ENCODE measurements at places on chromosomes 4 and X. TPM values are rescaled to one million over a fixed set of nuclear protein-coding genes. Genes with fewer than 3 reads are reported as not detected.

- DNase-seq, result no peak
Measured at GRCh38 chrX:633043-633984, 2.7 kb downstream of the SHOX start.

DNA sequence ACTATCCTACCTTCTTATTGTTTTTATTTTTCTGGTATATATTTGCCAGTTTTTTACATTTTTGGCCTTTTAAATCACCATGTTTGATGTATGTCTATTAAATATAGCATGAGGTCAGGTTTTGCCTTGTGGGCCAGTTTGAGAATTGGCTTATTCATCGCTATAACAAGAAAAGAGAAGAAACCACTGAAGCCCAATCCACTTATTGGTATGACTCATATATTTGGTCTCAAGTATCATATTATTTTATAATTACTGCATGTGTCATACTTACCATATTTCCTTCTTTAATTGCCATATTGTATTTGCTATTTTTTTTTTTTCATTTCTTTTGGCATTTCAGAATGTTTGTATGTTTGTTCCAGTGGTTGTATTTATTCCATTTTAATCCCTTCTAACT is 99.3 kb downstream of the IRF2 start:
- peak; percentile 58 for DNase-seq

GRCh38 chrX:110025395-110025794 is 22.5 kb downstream of the TMEM164 start:
- no peak for DNase-seq

The SLC7A11 gene
- total RNA-seq, result 6.1 TPM

The MEPE gene
- total RNA-seq, result not detected

DNA sequence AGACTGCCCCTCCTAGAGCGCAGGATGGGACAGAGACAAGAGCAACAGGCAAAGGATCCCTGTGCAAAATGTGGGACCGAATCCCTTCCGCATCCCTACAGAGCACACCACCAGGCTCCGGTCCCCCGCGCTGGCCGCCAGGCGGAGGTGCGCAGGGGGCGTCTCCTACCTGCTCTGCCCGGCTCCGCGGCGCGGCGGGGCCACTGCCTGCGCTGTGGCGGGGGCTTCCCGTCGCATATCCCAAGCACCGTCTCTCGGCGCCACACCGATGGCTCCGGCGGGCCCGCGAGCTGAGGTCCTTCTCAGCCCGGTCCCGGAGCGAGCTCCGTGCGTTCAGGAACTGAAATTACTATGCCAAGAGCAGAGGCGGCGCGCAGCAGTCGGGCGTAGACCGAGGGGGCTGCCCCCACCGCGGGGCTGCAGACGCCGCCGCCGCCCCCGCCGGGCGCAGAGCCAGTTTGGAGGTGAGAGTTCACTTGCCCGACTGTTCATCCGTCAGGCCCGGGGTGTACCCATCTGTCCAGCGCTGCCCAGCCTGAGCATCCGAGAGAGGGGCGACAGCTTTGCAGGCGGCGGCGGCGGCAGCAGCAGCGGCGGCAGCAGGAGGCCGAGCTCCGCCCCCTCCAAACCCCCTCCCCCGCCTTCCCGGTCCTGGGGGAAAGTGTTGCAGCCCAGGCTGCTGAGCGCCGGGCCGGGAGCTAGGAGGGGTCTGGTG is at the start of gene GPRIN3:
Gene GPRIN3 (minus strand): TSS at position 355 of the 715 bp plus-strand sequence. CDS start 57,690 bp downstream, outside the sequence.
- no peak for DNase-seq

The POU3F4 gene
- total RNA-seq, result not detected

- no peak for DNase-seq
Measured at GRCh38 chrX:67289055-67289499, 254.7 kb upstream of the AR start.

DNA sequence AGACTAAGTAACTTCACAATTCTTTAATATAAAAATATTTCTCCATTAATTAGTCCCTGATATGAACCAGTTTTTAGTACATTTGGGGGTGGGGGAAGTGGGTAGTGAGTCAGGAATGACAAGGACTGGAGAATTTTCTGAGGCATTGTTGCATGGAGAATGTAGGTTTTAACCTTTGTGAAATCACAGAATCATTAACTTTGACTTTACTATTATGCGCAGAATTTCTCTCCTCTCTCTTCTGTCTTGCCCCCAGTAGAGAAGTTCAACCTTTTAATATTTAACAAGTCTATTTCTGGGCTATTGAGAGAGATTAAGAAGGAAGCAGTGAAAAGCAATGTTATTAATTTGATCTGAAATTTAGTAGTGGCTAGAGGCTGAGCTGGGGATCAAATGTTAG is 597.0 kb downstream of the PCDH18 start:
- no peak for DNase-seq

GRCh38 chrX:104013606-104014005 is at the start of gene H2BW1:
TSS of gene H2BW1 (minus strand) at chrX:104013708. CDS start at chrX:104013576, 132 bp downstream.
- DNase-seq, result no peak

GRCh38 chr4:15482842-15483241 is 13.2 kb downstream of the CC2D2A start:
- DNase-seq, result no peak

DNA sequence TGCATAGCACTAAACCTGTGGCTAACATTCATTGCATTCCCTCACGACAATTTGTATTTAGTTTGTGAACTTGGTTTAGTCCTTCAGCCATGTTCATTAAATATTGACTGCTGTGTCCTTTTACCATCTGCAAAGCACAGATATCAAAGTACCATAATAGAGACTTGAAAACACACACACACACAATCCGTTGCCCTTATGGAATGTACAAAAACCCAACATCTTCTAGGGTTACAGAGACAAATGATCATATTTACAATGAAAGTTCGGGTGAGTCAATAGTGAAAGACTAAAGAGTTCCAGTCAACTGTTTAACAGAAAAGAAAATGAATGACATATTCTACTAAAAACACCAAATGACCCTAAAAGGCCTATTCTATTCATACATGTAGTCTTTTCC is 50.8 kb upstream of the TXK start:
- peak; percentile 80 for DNase-seq

The NOA1 gene
- 22.9 TPM for total RNA-seq

GRCh38 chr4:121370729-121371325 is 10.0 kb downstream of the QRFPR start:
- DNase-seq, result peak; percentile 37

GRCh38 chr4:146342600-146343192 is 128.4 kb downstream of the REELD1 start:
- peak; percentile 28 for DNase-seq

The IL21 gene
- not detected for total RNA-seq

The SOX3 gene
- total RNA-seq, result not detected

DNA sequence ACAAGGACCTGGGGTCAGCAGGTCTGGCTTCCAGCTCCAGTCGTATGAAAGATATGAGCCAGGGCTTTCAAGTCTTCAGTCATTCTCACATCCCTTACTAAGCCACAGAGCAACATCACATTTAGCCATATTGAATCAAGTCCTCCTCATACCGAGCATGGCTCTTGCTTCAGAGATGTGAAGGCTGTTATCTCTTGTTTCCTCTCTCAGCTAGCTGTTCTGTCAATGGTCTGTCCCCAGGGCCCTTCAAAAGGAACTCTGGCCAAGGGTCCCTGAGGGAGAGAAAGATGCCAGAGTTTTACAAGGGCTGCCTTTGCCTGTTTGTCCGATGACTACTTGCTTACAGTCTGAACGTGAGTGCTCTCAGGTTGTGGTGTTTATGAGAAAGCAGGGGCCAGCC is 30.5 kb downstream of the DOCK11 start:
- no peak for DNase-seq

DNA sequence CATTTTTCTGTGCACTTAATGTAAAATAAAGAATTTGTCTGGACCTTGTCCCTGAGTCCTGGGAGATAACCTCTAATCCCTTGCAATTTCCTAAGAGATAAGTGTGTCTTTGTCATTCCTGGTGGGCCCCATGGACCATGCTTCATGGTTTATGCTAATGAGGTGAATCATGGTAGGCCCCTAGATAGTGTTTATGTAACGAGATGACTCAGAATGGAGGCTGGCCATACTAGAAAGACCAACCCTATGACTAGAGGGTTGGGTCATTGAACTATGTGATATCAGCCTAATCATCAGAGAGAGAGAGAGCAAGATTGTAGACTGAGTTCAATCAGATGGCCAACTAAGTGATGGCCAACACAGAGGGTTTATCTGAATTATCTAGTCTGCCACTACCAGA is 64.2 kb upstream of the NHSL2 start:
- peak; percentile 4 for DNase-seq

The JCHAIN gene
- not detected for total RNA-seq

The GRIA3 gene
- total RNA-seq, result not detected

DNA sequence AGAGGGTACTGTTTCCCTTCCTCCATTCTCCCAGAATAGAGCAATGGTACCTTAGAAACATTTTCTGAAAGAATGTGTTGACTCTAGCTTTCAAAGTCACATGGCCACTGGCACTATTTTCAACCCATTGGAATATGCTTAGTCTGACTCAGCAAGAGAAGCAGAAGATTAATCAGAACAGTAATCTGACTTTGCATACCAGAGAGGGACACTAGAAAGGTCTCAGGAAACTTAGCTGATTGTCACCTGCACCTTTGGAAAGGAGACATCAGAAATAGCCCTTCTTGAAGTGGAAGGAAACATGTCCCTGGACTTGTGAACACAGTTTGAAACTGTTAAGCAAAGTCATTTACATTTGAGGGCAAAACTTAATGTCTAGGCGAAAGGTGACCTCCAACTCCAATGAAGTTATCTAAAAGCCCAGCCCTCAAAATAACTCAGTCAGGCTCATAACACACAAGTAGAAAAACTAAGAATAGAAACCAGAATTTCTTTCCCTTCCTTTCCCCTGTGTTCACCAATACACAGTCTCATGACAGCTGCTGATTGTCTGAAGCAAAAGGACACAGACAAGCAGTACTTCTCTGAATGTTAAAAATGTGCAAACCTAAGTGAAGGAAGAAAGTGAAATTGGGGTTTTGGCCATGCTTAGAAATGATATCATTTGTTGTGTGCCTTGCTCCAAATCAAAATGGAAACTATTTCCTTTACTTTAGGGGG is 270.8 kb downstream of the GRIA3 start:
- no peak for DNase-seq

The CT83 gene
- not detected for total RNA-seq

GRCh38 chrX:46244451-46244850 is 300.8 kb downstream of the ZNF674 start:
- DNase-seq, result no peak

DNA sequence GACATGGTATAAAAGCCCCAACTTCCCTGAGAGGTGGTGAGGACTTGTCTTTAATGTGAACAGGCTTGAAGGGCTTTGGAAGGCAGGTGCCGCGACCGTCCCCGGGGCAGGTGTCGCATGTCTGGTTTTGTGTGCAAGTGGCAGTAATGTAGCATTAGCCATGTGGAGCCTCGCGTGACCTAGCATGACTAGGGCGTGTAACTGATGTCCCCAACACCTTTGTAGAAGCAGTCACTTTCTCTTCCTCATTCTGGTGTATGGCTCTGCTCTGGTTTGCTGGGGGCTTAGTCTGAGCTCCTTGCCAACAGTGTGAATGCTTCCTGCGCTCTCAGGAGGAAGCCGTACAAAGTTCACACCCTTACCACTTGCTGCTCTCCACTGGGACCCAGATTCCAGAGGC is 145.7 kb downstream of the AMMECR1 start:
- DNase-seq, result no peak

- peak; percentile 99 for DNase-seq
Measured at GRCh38 chr4:13907255-13907751, 279.8 kb upstream of the BOD1L1 start.

The XPNPEP2 gene
- not detected for total RNA-seq

DNA sequence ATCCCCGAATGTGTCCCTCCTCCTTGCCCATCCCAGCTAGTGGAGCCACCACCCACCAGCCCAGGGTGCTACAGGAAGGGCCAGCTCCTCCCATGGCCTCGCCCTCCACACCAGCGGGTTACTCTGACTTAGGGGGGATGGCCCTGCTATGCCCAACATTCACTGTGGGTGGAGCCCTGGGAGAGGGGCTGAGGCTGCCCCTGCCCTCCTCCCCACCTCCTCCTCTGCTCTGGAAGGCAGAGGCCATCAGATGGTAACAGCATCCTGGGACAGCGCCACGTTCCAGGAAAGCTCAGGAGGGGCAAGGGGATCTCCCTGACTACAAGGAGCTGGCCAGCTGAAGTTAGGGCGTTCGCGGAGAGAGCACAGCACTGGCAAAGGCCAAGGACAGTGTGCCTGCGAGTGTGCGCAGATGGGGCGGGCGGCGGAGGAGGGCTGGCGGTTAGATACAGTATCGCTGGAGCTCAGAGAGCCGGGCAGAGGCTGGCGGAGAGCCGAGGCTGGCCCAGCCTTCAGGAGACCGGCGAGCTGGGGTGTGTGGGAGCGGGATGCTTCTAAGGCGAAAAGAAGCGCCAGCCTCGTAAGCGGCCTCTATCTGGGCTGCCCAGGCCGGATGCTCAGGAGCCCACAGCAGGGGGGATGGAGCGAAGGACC is 1.5 kb downstream of the JAKMIP1 start:
- no peak for DNase-seq

- no peak for DNase-seq
Measured at GRCh38 chr4:57544811-57545654, 434.8 kb upstream of the IGFBP7 start.

Measured in LHCN-M2 (cell line).